ENCODE measurements at places on chromosomes 7 and 10. TPM values are rescaled to one million over a fixed set of nuclear protein-coding genes. Genes with fewer than 3 reads are reported as not detected.
A peak's percentile ranks its signal among the peaks of the same experiment; 100 is the strongest.

- peak overlapping the region; percentile 30 for H3K27ac ChIP-seq
- peaks cover 19% of the 10 kb centered on the region for H3K4me1 ChIP-seq
- H3K4me3 ChIP-seq: peak overlapping the region; percentile 69
- no peak for DNase-seq
These were observed 155.0 kb upstream of the LYZL2 start for GRCh38 chr10:30784524-30784896.

- H3K36me3 ChIP-seq: no peaks in the 10 kb centered on the region
- DNase-seq: no peak
- H3K4me1 ChIP-seq: peaks cover 9% of the 10 kb centered on the region
- H3K4me3 ChIP-seq: no peak overlapping the region
- peaks cover 10% of the 10 kb centered on the region for H3K27me3 ChIP-seq
- H3K27ac ChIP-seq: no peak overlapping the region
These were observed 4.5 kb upstream of the COPG2 start for GRCh38 chr7:130673066-130673465.

The CCDC3 gene
- 0.14 TPM for total RNA-seq

DNA sequence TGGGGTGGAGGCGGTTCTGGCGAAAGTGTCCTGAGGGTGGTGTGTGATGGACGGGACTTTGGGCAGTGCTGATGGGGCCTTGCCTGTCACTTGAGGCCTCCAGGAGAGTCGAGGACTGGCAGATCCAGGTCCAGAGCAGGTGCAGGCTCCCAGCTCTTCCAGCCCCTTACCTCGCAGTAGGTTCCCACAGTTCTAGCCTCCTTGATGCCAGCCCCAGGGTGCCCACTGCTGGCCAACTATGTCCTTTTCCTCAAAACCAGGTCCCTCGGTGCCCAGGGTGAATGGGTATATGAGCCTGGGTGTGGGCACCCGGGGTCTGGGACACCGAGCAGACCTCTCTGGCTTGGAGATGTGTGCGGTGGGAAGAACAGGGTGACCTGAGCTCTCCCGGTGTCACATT is 8.3 kb downstream of the FAM20C start:
- H3K4me1 ChIP-seq: no peaks in the 10 kb centered on the region
- H3K36me3 ChIP-seq: no peaks in the 10 kb centered on the region
- DNase-seq: no peak
- H3K27me3 ChIP-seq: peaks cover 6% of the 10 kb centered on the region

The UPK3B gene
- not detected for total RNA-seq

DNA sequence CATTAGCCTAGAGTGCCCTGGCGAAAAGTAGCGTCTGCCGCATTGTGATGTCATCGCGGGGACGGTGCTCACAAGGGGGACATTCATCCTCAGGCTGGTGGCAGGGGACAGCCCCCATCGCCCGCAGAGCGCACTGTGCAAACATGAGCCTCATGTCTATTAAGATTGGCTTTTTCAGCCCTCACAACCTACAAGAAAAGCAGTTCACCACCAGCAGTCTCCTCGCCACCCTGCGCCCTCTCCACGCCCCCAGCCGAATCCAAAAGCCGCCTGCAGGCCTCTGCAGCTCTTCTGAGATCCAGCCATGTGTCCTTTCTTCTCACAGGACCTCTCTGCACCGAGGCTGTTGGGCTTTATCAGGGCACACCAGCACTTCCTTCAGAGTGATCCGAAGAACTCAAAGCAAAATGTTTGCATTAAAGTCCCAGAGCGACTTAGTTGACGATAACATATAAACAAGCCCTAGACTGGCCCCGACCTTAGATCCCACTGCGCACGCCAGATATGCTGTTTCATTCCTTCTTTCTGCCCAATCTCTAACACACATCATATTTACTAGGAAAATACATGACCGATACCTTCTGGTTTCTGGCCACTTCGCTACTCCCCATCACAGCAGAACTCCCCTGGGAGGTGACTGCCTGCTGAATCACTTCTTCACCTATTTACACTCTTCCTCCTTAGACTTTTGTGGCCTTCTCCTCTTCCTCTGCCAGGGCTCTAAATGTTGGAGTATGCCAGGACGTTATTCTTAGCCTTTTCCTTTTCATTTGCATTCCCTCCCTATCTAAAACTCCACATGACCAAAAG is 206.0 kb upstream of the SH2B2 start:
- H3K27me3 ChIP-seq: no peaks in the 10 kb centered on the region
- H3K4me1 ChIP-seq: no peaks in the 10 kb centered on the region
- no peak overlapping the region for H3K27ac ChIP-seq
- no peak for DNase-seq
- H3K36me3 ChIP-seq: peaks cover 27% of the 10 kb centered on the region

The C10orf105 gene
- total RNA-seq: 0.32 TPM

DNA sequence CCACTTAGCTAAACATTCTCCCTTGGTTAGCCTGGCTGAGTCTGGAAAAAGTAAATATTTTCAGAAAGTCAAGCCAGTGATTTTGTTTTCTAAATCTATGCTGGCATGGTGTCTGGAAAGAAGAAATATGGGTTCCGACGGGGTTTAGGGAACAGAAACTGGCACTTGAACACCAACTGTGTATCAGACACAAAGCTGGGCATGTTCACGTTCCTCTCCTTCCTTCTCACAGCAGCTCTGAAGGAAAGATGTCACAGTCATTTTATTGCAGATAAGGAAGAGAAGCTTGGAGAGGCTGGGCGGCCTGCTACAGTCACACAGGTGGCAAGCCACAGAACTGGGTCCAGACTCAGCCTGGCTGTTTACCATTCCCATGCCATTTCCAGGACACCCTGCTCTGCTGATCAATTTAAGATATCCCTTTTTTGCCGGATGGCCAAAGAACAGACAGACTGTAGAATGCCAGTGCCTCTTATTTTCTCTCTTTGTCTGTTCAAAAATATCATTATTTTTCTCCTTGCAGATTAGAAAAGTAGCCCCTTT is 118.8 kb downstream of the HERPUD2 start:
- H3K27ac ChIP-seq: no peak overlapping the region
- DNase-seq: no peak
- H3K4me3 ChIP-seq: no peak overlapping the region
- no peaks in the 10 kb centered on the region for H3K27me3 ChIP-seq
- H3K36me3 ChIP-seq: no peaks in the 10 kb centered on the region
- H3K4me1 ChIP-seq: no peaks in the 10 kb centered on the region

- H3K27me3 ChIP-seq: peaks cover 3% of the 10 kb centered on the region
- peaks cover 3% of the 10 kb centered on the region for H3K36me3 ChIP-seq
- no peak overlapping the region for H3K27ac ChIP-seq
- H3K4me1 ChIP-seq: peaks cover 4% of the 10 kb centered on the region
These were observed 51.6 kb downstream of the TES start for GRCh38 chr7:116261904-116262303.

DNA sequence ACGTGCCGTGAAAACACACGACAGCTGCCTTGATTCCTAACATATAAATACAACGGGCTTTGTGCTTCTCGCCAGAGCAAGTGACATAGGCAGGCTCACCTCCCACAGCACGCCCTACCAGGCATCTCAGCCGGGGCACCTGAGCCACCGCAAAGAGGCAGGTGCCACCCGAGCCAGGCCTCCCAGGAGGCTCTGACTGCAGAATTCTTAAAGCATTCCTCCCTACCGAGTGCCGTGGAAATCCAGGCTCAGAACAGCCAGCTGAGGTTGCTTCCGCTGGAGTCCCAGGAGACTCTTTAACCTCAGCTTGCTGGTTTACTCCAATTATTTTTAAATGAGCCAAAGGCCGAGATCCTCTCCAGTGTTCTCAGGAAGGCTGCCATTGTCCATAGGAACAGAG is 206.5 kb downstream of the USP6NL start:
- H3K27ac ChIP-seq: no peak overlapping the region
- H3K27me3 ChIP-seq: no peaks in the 10 kb centered on the region
- no peak for DNase-seq
- peaks cover 51% of the 10 kb centered on the region for H3K4me1 ChIP-seq
- peaks cover 2% of the 10 kb centered on the region for H3K36me3 ChIP-seq

Measured in activated naive CD4-positive, alpha-beta T cell treated with anti-CD3 and anti-CD28 coated beads for 36 hours (primary cell).